Panc1 (cell line): ENCODE measurements at places on chromosomes 7 and 10. TPM values are rescaled to one million over a fixed set of nuclear protein-coding genes. Genes with fewer than 3 reads are reported as not detected.

Gene LRRN3
- 0.15 TPM for total RNA-seq

Gene OPN1SW
- total RNA-seq = not detected

GRCh38 chr10:46547541-46548497 lies 8.6 kb downstream of the GPRIN2 start:
- no peak for DNase-seq
- H3K4me3 ChIP-seq = no peak overlapping the region
- H3K27ac ChIP-seq = no peak overlapping the region
- H3K36me3 ChIP-seq = no peaks in the 10 kb centered on the region
- H3K4me1 ChIP-seq = 0 out of 2 replicates have a peak, but pooled peaks cover 10% of the 10 kb centered on the region
- no peaks in the 10 kb centered on the region for H3K27me3 ChIP-seq

GRCh38 chr7:11727864-11728263 lies 104.1 kb downstream of the THSD7A start:
- no peak for DNase-seq
- H3K4me1 ChIP-seq = peaks cover 19% of the 10 kb centered on the region; the same call in 1 of the 2 replicates
- H3K27ac ChIP-seq = peak overlapping the region; percentile 58; the same call in 1 of the 2 replicates
- H3K4me3 ChIP-seq = no peak overlapping the region
- H3K36me3 ChIP-seq = no peaks in the 10 kb centered on the region

DNA sequence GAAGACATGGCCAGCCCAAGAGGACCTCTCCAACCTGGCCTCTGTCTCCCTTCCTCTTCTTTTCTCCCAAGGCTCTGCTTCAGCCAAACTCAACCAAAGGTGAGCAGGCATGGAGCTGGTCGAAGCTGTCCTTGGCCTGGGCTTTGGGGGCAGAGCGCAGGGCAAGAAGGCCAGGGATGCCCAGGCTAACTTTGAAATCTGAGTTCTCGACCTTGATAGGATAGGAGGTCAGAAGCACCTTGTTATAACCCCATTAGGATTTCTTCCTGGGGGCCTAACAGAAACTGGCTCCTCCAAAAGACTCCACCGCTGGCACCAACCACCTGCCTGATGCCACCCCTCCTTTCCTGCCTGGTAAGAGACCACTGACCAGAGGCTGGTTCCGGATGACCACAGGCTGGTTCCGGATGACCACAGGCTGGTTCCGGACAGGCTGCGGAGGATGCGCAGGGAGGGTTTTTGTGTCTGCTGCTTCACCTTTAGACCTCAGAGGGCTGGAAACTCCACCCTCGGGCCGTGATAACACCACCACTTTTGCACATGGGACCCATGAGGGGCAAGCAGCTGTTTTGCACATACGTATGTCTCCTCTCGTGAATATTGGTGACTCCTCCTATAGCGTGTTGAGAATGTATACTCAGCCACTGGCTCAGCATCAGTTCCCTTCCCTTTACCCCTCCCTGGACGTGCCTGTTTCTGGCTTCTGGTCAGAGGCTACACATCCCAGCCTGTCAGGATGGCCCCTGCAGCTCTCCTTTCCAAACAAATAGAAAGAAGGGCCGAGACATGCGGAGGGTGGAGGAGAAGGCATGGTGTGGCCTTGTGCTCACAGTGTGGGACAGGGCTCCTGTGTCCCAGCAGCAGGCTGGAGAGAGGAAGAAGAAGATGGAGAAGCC lies 140.1 kb downstream of the DNAJB6 start:
- no peaks in the 10 kb centered on the region for H3K36me3 ChIP-seq
- H3K4me3 ChIP-seq = no peak overlapping the region
- no peak for DNase-seq
- H3K27ac ChIP-seq = no peak overlapping the region

Gene PLEKHA1
- 95.5 TPM for total RNA-seq

Gene LBX1
- 0.15 TPM for total RNA-seq

DNA sequence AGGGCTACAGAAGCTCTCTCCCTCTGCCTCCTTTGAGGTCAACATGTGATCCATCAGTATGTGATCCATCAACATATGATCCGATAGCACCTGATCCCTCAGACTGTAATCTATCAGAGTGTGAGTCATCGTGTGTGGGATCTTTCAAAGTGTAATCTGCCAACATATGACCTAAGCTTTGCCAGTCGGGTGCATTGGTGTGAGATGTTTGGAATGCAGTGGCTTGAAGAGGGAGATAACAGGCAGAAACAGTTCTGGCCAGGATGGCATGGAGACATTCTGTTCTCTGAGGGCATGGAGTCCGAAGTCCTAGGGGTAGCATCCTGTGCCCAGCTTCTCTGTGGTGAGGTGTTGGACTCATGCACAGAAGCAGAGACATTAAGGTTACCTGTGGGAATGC lies 217.7 kb upstream of the ETV1 start:
- H3K36me3 ChIP-seq = no peaks in the 10 kb centered on the region
- no peaks in the 10 kb centered on the region for H3K27me3 ChIP-seq
- H3K4me3 ChIP-seq = no peak overlapping the region
- H3K27ac ChIP-seq = no peak overlapping the region
- DNase-seq = no peak

- no peaks in the 10 kb centered on the region for H3K36me3 ChIP-seq
- no peak overlapping the region for H3K4me3 ChIP-seq
- H3K27me3 ChIP-seq = peaks cover 28% of the 10 kb centered on the region
Observed at GRCh38 chr10:91210014-91210413, 10.4 kb upstream of the PCGF5 start.

GRCh38 chr10:113410618-113411017 lies 142.2 kb upstream of the HABP2 start:
- no peaks in the 10 kb centered on the region for H3K4me1 ChIP-seq
- no peak for DNase-seq
- no peak overlapping the region for H3K27ac ChIP-seq
- H3K27me3 ChIP-seq = peaks cover 15% of the 10 kb centered on the region
- H3K36me3 ChIP-seq = no peaks in the 10 kb centered on the region

DNA sequence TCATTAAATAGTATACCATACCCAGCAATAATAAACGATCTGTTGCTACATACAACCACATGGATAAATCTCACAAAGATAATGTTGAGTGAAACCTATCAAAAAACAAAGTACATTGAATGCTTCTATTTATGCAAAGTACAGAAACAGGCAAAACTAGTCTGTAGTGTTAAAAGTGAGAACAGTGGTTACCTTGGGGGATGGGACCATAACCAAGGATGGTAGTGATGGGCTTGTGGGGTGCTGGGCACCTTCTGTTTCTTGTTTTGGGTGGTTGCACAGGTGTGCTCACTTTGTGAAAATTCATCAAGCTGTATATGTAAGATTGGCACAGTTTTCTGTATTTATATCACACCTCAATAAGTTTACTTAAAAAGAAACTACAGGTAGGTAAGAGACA lies 105.7 kb downstream of the ATE1 start:
- H3K4me3 ChIP-seq = no peak overlapping the region
- DNase-seq = no peak
- no peak overlapping the region for H3K27ac ChIP-seq
- no peaks in the 10 kb centered on the region for H3K27me3 ChIP-seq

- no peaks in the 10 kb centered on the region for H3K4me1 ChIP-seq
- no peaks in the 10 kb centered on the region for H3K36me3 ChIP-seq
- no peaks in the 10 kb centered on the region for H3K27me3 ChIP-seq
- no peak for DNase-seq
Observed at GRCh38 chr7:121741896-121742295, 131.1 kb upstream of the PTPRZ1 start.

Gene TASOR2
- 57.4 TPM for total RNA-seq

- no peak overlapping the region for H3K27ac ChIP-seq
- no peak for DNase-seq
- H3K4me1 ChIP-seq = no peaks in the 10 kb centered on the region
- H3K27me3 ChIP-seq = no peaks in the 10 kb centered on the region
- H3K4me3 ChIP-seq = no peak overlapping the region
Observed at GRCh38 chr7:36910859-36911258, 186.6 kb upstream of the AOAH start.

Gene CHST15
- total RNA-seq = 33.2 TPM

Gene GPR85
- not detected for total RNA-seq

- no peak for DNase-seq
- no peak overlapping the region for H3K4me3 ChIP-seq
- no peak overlapping the region for H3K27ac ChIP-seq
- H3K36me3 ChIP-seq = no peaks in the 10 kb centered on the region
Observed at GRCh38 chr7:140260352-140261104, 83.7 kb upstream of the KDM7A start.

DNA sequence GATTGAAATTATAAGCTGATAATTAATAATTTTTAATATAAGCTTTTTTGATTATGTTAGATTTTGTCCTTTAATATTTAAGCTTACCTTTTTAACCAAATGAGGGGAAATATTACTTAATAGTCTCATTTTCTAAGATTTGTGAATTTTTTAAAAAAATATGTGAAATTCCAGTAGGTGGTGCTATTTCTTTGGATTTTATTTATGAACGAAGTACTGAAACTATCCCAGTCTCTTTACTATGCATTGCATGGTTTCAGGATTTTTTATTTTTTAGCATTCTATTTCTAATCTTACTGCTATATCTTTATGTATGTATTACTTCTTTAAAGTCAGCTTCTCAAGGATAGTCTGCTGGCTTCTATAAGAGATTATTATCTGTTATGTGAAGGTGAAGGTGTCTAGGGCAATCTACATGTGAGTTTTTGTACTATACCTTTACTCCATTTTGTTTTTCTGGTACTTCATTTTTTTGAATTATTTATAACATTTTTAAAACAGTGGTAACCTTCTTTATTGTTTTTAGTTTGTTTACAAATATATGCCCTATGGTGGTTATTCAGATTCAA lies 78.3 kb downstream of the ATRNL1 start:
- H3K36me3 ChIP-seq = no peaks in the 10 kb centered on the region
- no peak overlapping the region for H3K27ac ChIP-seq
- no peak for DNase-seq
- no peaks in the 10 kb centered on the region for H3K27me3 ChIP-seq

- no peaks in the 10 kb centered on the region for H3K36me3 ChIP-seq
- H3K4me1 ChIP-seq = no peaks in the 10 kb centered on the region
- H3K27me3 ChIP-seq = no peaks in the 10 kb centered on the region
Observed at GRCh38 chr10:32650246-32650655, 204.3 kb downstream of the CCDC7 start.

- H3K27ac ChIP-seq = no peak overlapping the region
- H3K36me3 ChIP-seq = no peaks in the 10 kb centered on the region
- no peak for DNase-seq
- no peak overlapping the region for H3K4me3 ChIP-seq
- H3K4me1 ChIP-seq = no peaks in the 10 kb centered on the region
Observed at GRCh38 chr7:27433581-27433980, 191.0 kb downstream of the EVX1 start.

DNA sequence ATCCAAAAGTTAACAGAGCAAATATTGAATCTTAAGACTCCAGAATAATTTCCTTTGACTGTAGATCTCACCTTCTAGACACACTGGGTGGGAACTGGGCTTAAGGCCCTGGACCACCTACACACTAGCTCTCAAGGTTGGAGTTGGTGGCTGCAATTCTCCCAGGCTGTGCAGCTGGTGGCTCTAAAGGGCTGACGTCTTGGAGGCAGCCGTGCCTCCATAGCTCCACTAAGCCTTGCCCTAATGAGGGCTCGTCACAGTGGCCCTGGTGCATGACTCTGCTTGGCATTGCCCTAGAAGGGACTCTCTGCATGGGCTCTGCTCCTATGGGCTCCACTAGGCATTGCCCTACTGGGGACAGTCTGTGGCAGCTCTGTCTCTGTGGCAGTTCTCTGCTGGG lies 1005.2 kb downstream of the CCSER2 start:
- H3K4me3 ChIP-seq = no peak overlapping the region
- H3K4me1 ChIP-seq = no peaks in the 10 kb centered on the region
- H3K36me3 ChIP-seq = no peaks in the 10 kb centered on the region
- H3K27ac ChIP-seq = no peak overlapping the region
- H3K27me3 ChIP-seq = no peaks in the 10 kb centered on the region

DNA sequence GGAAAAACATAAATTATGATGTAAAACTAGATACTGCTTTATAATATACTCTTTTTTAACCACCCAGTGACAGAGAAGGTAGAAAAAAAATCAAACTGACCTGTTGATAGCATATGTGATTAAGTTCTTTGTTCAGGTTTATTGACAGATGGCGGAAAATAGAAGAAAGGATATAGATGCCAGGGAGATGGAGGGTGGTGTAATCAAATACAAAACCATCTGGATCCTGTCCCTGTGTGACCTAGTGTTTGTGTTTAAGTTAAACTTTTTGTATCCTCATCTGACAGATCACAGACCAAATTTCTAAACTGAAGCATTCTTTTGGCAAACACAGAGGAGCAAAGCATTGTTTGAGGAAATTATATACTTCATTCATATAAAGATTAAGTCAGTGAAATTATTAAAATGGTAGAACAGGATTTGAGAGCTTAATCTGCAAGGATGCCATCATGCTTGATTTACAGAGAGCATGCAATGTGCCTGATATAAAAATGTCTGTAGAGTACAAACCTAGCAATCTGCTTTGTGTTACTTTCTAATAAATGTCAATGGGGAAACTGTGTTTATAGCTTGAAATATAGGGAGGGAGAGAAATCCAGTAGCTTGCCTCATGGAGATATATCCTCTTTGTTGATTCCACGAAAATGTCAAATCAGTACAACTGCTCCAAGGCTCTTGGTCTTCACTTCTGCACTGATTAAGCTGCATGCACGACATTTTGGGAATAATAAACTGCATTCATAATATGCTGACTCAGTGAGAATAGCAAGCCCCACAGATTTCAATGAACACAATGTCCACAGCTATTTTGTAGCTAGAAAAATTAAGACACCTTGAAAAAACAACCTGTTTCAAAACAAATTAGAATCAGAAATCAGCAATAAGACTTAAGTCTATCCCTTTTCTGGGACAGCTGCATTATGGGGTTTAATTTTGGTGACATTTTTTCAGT lies 39.0 kb downstream of the SEM1 start:
- H3K27me3 ChIP-seq = no peaks in the 10 kb centered on the region
- no peaks in the 10 kb centered on the region for H3K4me1 ChIP-seq
- no peaks in the 10 kb centered on the region for H3K36me3 ChIP-seq
- no peak for DNase-seq

Gene ZNF736
- 29.0 TPM for total RNA-seq

Gene BLNK
- 0.10 TPM for total RNA-seq

Gene KNDC1
- total RNA-seq = 2.6 TPM

GRCh38 chr10:33719005-33719703 lies 384.7 kb upstream of the NRP1 start:
- no peak overlapping the region for H3K27ac ChIP-seq
- H3K36me3 ChIP-seq = no peaks in the 10 kb centered on the region
- no peaks in the 10 kb centered on the region for H3K27me3 ChIP-seq

GRCh38 chr7:2404714-2405119 lies 1.3 kb downstream of the CHST12 start:
- H3K27ac ChIP-seq = peak overlapping the region; percentile 75
- no peak for DNase-seq
- H3K27me3 ChIP-seq = no peaks in the 10 kb centered on the region
- no peaks in the 10 kb centered on the region for H3K36me3 ChIP-seq
- H3K4me3 ChIP-seq = peak overlapping the region; percentile 83
- H3K4me1 ChIP-seq = peaks cover 20% of the 10 kb centered on the region

Gene CARD11
- 0.82 TPM for total RNA-seq

Gene PLA2G12B
- total RNA-seq = not detected

Gene SEMA3D
- 11.5 TPM for total RNA-seq

GRCh38 chr7:11252011-11252607 lies 278.4 kb downstream of the PHF14 start:
- no peaks in the 10 kb centered on the region for H3K36me3 ChIP-seq
- H3K4me1 ChIP-seq = no peaks in the 10 kb centered on the region
- H3K27me3 ChIP-seq = peaks cover 20% of the 10 kb centered on the region
- H3K27ac ChIP-seq = no peak overlapping the region
- H3K4me3 ChIP-seq = no peak overlapping the region

Gene ATRNL1
- 17.1 TPM for total RNA-seq
